GM23338 (cell line): ENCODE measurements at places on chromosomes 13 and 19.

DNA sequence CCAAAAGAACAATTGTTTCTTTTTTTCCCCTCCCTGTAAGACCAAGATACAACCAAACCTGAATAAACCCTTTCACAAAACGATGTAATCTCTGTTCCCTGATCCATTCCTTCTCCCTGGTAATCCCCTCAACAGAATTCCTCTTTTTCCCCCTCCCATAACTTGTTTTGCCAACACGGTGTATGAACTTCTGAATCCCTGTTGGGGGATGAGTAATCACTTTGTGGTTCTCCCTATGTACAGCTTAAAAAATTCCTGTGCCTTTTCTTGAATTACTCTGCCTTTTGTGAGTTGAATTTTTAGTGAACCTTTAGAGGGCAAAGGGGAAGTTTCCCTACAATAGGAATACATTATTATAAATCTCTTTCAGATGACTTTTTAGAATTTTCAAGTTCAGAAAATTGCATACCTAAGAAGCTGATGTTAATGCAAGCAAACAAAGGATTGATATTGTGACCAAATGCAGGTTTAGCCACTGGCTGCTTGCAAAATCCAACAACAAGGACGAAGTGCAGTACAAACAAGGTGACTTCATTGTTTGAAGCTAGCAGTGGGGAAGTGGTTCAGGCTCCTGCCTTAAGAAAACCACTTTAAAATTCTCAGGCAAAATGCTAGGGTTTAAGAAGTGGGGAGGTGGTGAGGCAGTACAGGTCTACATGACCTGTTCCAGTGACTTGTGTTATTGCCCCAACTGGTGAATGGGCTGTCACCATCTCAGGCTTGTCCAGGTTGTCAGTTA is 15.0 kb upstream of the EPSTI1 start:
- DNase-seq = no peak

GRCh38 chr13:44435142-44435918 is 61.7 kb downstream of the SERP2 start:
- DNase-seq = peak; percentile 100

- DNase-seq = no peak
These were observed 96.7 kb downstream of the GJA3 start for GRCh38 chr13:20064128-20064527.

DNA sequence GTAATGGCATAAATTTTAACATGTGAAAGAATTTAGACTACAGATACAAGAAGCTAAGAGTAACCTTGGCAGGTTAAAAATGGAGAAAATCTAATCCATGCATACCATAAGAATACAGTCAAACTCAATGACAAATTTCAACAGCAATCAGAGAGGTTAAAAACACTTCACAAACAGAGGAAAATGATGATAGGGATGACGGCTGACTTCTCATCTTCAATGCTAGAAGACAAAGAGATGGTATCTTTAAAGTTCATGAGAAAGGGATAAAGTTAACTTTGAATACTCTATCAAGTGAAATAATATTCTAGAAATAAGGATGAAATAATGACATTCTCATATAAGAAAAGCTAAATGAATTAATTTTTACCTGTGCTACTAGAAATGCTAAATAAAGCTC is 1130.2 kb upstream of the MIR17HG start:
- DNase-seq = no peak

DNA sequence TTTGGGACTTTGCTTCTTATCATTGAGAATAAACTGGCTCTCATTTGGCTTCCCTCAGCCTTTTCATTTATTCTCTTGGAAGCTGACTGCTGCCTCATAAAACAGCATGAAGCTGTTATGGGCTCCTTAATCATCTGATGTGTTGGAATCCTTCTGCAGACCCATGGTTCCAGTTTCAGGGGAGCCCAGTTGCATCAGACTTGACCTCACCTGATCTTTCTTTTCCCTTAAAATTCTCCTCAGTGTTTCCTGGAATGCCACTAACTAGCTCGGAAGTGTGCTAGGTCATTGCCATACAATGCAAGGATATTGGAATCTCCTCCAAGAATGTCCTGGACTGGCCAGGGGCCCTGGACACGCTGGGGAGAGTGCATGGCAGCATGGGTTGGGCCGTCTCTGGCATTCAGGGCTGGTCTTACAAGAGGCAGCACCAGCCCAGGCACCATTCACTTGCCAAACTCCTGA is 158.7 kb downstream of the FLT1 start:
- no peak for DNase-seq

GRCh38 chr13:67917291-67917987 is 687.3 kb upstream of the PCDH9 start:
- DNase-seq = no peak

GRCh38 chr19:14113762-14114414 is 3.7 kb downstream of the PRKACA start:
- DNase-seq = peak; percentile 57

- DNase-seq = peak; percentile 90
These were observed 4.9 kb upstream of the ZNF808 start for GRCh38 chr19:52522551-52522950.

DNA sequence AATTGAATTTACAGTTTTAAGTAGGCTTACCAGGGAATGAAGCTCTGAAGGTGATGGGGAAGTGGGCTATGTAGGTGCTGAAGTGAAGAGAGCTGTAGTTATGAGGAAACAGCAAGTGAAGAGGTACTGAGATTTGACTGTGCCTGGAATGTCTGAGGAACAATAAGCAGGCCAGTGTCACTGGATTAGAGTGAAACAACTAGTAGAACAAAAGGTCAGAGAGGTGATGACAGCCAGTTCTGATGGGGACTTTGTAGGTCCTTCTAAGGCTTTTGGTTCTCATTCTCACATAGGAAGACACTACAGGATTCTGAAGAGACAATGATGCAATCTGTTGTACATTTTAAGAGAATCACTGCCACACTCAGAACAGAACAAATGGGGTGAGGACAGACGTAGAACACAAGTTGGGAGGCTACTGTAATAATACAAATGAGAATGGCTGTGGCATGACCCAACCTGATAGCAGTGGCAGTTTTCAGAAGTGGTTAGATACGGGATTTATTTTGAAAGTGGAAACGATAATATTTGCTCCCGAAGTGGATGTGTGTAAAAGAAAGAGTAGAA is 130.8 kb downstream of the MYCBP2 start:
- DNase-seq = no peak

DNA sequence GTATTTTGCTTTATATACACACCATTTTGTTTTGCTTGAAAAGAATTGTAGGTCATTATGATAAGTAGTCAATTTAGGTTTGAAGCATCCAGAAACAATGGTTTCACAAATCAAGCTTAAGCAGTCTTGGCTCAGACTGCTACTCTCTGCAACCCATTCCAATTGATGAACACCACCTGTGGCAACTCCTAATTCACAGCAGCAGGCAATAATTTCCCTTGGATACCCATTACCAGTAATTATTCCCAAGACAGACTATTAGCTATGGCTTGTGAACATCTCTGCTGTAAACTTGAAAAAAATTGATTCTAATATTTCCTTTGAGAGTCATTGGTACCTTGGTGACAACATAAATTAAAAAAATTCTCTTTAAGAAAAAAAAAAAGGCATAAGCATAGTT is 299.3 kb upstream of the SLITRK6 start:
- DNase-seq = no peak

- no peak for DNase-seq
These were observed 3.7 kb upstream of the TYROBP start for GRCh38 chr19:35911790-35912189.

GRCh38 chr19:33437393-33437820 is 63.9 kb downstream of the CEBPG start:
- DNase-seq = no peak

DNA sequence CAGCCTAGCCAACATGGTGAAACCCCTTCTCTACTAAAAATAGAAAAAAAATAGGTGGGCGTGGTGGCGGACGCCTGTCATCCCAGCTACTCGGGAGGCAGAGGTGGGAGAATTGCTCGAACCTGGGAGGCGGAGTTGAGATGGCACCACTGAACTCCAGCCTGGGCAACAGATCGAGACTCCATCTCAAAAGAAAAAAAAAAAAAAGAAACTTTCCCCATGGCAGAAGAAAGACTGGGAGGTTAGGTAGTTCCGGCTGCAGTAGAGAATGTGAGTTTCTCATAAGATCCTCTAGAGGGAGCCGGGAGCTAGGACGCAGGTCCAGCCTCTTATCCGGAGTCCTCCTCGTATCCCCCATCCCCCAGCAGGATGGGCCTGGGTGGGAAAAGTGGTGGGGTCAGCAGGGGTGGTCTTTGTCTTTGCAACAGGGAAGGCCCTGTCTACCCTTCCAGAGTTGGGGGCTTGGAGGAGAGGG is 13.2 kb upstream of the CREB3L3 start:
- peak; percentile 94 for DNase-seq

- peak; percentile 72 for DNase-seq
These were observed 1591.5 kb downstream of the PCDH9 start for GRCh38 chr13:65638572-65639168.

GRCh38 chr13:46596466-46596865 is 43.5 kb downstream of the LRCH1 start:
- no peak for DNase-seq

DNA sequence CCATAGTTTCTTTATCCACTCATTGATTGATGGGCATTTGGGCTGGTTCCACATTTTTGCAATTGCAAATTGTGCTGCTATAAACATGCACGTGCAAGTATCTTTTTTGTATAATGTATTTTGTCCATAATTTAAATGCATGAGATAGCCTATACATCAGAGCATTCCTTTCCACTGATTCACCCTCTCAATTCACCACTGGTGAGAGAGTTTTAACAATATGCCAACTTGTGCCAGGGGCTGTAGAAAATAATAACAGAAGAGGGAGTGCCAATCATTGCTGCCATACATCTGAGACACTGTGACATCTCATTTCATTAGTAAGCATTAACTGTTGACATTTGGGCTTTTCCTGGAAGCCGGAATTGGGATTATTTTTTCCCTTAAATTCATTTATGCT is 125.1 kb downstream of the RAP2A start:
- no peak for DNase-seq

- DNase-seq = no peak
These were observed 236.7 kb downstream of the B3GLCT start for GRCh38 chr13:31436478-31436877.

DNA sequence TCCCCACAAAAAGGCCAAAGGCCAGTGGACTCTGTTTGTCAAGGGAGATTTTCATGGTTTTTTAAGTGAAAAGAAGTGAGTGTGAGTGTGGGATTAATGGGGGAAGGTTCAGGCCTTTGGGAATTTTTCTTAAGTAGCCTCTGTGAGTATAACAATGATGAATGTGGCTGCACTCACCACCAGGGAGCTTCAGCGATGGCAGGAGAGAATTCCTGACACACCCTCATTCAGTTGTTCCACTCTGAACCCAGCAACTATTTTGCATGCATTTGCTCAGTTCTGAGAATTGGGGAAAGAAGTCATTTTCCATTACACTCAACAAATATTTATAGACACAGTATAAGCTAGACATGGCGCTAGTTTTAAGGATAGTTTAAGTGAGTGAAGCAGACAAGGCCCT is 117.9 kb downstream of the CCNA1 start:
- DNase-seq = no peak

GRCh38 chr13:39095500-39095899 is 57.2 kb downstream of the NHLRC3 start:
- DNase-seq = no peak

GRCh38 chr19:33405254-33405552 is 31.7 kb downstream of the CEBPG start:
- no peak for DNase-seq

DNA sequence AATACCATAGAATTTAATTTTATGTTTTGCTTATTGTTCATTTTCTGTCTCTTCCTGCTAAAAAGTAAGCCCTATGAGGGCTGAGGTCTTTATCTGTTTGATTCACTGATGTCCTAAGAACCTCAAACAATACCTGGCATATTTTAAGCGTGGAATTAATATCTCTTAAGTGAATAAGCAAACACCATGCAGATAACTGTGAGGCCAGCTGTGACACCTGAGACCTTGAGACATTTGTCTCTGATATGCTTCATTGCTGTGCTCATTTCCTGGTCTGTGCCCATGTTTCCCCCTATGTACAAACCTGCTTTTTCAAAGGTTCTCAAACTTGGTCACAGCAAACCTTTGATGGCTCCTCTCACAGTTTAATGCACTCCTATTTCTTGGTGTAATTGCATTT is 254.6 kb downstream of the COG6 start:
- no peak for DNase-seq

DNA sequence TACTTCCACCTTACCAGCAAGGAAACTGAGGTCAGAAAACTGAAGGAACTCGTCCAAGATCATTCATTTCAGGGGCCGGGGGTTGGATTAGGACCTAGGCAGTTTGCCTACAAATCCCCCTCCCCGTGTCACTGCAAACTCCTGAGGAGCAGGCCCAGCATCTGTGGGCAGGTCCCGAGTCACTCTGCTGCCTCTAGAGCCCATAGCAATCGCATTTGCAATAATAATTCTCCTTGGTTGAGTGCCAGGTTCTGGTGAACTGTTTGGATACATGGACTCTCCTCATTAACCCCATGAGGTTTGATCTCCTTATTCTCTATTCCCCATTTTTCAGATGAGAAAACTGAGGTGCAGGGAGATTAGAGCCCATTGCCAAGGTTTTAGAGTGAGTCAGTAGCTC is 903 bp downstream of the PIN1 start:
- DNase-seq = no peak

- no peak for DNase-seq
These were observed 11.9 kb downstream of the CC2D1A start for GRCh38 chr19:13917888-13918406.

- no peak for DNase-seq
These were observed 3.1 kb upstream of the LYPD3 start for GRCh38 chr19:43468354-43469159.

GRCh38 chr13:26300140-26300539 is 46.2 kb downstream of the CDK8 start:
- DNase-seq = no peak

DNA sequence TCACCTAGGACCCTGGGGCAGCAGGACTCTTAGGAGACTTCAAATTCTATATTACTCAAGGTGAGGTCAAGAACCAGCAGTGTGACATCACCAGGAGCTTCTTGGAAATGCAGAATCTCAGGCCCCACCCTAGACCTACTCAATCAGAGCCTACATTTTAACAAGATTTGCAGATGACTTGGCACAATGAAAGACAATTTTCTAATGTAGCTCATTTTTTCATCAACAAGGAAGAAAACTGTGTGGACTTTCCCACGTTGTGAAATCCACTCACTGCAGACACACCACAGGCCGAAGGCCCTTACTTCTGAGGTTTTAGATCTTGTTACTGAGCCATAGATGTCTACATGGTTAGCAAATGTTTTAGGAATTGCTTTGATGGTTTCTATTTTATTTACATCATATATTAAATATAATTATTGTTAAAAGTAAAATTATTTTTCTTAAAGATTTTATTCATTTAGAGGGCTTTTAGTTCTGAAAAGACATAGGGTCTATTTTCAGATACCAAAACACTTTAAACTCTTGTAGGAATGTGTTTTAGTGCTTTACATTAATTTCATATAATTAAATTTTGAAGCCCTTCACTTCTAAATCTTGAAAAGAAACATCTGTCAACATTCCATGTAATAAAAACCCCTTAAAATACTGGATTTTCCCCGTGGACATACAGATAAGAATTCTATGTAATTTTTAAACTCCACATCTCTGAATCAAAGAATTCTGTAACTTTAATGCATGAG is 18.5 kb upstream of the STARD13 start:
- no peak for DNase-seq

- no peak for DNase-seq
These were observed 131.8 kb downstream of the IRS2 start for GRCh38 chr13:109654341-109655205.
